Activated CD4-positive, alpha-beta T cell treated with anti-CD3 and anti-CD28 coated beads, Interleukin-2, amount 10 ng/mL, durations not matched to agents 24 days and 14 days (primary cell): ENCODE measurements at places on chromosomes 13 and 19. TPM values are rescaled to one million over a fixed set of nuclear protein-coding genes. Genes with fewer than 3 reads are reported as not detected.

Gene ZNF649
- total RNA-seq: 10.7 and 11.0 TPM in 2 replicates

Gene SIGLEC12
- total RNA-seq: 0.98 and 1.5 TPM in 2 replicates

GRCh38 chr13:74389056-74389455, 254.9 kb upstream of the KLF12 start:
- H3K27ac ChIP-seq: no peak overlapping the region
- no peak for DNase-seq
- no peak overlapping the region for H3K4me3 ChIP-seq
- no peaks in the 10 kb centered on the region for H3K36me3 ChIP-seq

GRCh38 chr13:109436841-109437240, 349.5 kb downstream of the IRS2 start:
- H3K27ac ChIP-seq: no peak overlapping the region
- no peaks in the 10 kb centered on the region for H3K27me3 ChIP-seq
- H3K36me3 ChIP-seq: no peaks in the 10 kb centered on the region

DNA sequence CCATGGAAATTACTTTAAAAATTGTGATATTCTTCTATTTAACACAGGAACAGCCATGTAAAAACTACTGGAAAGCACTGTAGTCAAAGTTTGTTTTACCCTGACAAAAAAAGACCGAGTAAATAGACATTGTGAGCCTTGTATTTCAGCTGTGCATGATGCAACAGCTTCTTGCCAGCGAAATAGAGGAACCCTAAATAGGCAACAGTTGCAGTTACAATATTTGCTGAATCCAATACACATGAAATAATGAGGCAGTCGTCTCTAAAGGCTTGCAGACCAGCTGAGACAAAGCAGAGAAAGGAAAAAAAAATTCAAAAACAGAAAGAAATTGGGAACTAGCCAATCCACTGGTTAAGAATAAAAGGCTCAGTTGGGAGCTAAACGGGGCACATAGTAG, 1001.1 kb downstream of the OLFM4 start:
- no peaks in the 10 kb centered on the region for H3K4me1 ChIP-seq
- no peak overlapping the region for H3K4me3 ChIP-seq
- no peak for DNase-seq
- H3K27ac ChIP-seq: no peak overlapping the region
- no peaks in the 10 kb centered on the region for H3K36me3 ChIP-seq

GRCh38 chr13:29754473-29754806, 96.0 kb downstream of the UBL3 start:
- peaks cover 1% of the 10 kb centered on the region for H3K27me3 ChIP-seq
- peak; percentile 55 for DNase-seq
- no peak overlapping the region for H3K27ac ChIP-seq
- no peak overlapping the region for H3K4me3 ChIP-seq
- peaks cover 12% of the 10 kb centered on the region for H3K4me1 ChIP-seq

GRCh38 chr13:97298816-97299215, 76.7 kb downstream of the MBNL2 start:
- DNase-seq: no peak
- H3K36me3 ChIP-seq: peaks cover 2% of the 10 kb centered on the region
- H3K4me3 ChIP-seq: no peak overlapping the region
- peaks cover 11% of the 10 kb centered on the region for H3K4me1 ChIP-seq

Gene TSC22D1
- total RNA-seq: 4.7 and 6.5 TPM in 2 replicates

Gene CYP4F11
- total RNA-seq: not detected in 2 replicates

- H3K36me3 ChIP-seq: no peaks in the 10 kb centered on the region
- H3K4me1 ChIP-seq: no peaks in the 10 kb centered on the region
- DNase-seq: no peak
- no peaks in the 10 kb centered on the region for H3K27me3 ChIP-seq
- H3K27ac ChIP-seq: no peak overlapping the region
Observed at GRCh38 chr19:33424181-33424580, 50.7 kb downstream of the CEBPG start.

GRCh38 chr19:12943437-12944044, 2.1 kb upstream of the RAD23A start:
- peaks cover 53% of the 10 kb centered on the region for H3K4me1 ChIP-seq
- no peak for DNase-seq
- H3K36me3 ChIP-seq: peaks cover 90% of the 10 kb centered on the region
- peaks cover 2% of the 10 kb centered on the region for H3K27me3 ChIP-seq

Gene ZNF540
- total RNA-seq: 0.38 and 0.49 TPM in 2 replicates

Gene MTMR6
- total RNA-seq: 15.7 and 16.2 TPM in 2 replicates

- DNase-seq: no peak
- H3K4me3 ChIP-seq: no peak overlapping the region
- no peaks in the 10 kb centered on the region for H3K27me3 ChIP-seq
- H3K4me1 ChIP-seq: no peaks in the 10 kb centered on the region
- no peak overlapping the region for H3K27ac ChIP-seq
Observed at GRCh38 chr13:40875044-40875443, 85.6 kb downstream of the SLC25A15 start.

DNA sequence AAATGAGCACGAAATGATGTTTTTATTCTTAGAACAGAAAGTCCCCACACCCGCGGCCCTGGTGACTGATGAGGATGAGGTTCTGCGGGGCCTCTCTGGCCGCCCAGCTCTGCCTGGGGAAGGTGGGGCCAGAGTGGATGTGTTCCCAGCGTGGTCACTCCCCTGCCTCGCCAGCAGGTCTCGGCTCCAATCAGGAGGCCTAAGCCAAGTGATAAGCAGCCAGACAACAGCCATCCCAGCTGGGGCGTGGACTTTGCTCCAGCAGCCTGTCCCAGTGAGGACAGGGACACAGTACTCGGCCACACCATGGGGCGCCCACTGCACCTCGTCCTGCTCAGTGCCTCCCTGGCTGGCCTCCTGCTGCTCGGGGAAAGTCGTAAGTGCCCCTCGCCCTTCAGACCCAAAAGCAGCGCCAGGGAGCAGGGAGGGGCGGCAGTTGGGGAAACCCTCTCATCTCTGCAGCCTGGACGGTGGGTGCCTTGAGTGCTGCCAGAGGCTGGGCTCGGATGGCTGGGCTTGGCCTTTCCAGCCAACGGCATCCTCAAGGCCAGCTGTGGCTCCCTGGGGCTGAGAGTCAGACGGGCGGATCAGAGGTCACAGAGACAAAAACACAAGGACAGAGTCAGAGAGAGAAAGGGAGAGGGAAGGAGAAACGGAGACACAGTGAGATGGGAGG, at the start of gene F10:
Gene F10, plus strand, starts transcription at position 250 of the 676 bp plus-strand sequence. Its CDS starts 57 bp downstream, at position 307.
- H3K27me3 ChIP-seq: peaks cover 7% of the 10 kb centered on the region
- H3K4me3 ChIP-seq: no peak within 1 kb of the TSS
- no peaks in the 10 kb centered on the region for H3K36me3 ChIP-seq
- no peak for DNase-seq

GRCh38 chr19:29560313-29561075, 34.7 kb downstream of the VSTM2B start:
- H3K27ac ChIP-seq: no peak overlapping the region
- peaks cover 19% of the 10 kb centered on the region for H3K27me3 ChIP-seq
- peaks cover 8% of the 10 kb centered on the region for H3K4me1 ChIP-seq
- no peaks in the 10 kb centered on the region for H3K36me3 ChIP-seq
- DNase-seq: no peak

- H3K27me3 ChIP-seq: no peaks in the 10 kb centered on the region
- H3K4me1 ChIP-seq: peaks cover 39% of the 10 kb centered on the region
- H3K4me3 ChIP-seq: peak overlapping the region; percentile 95
- peak overlapping the region; percentile 10 for H3K27ac ChIP-seq
Observed at GRCh38 chr19:54164369-54165068, 5.0 kb upstream of the LENG1 start.

Gene NDFIP2
- 258 and 272 TPM in 2 replicates for total RNA-seq

Gene FPR3
- not detected in 2 replicates for total RNA-seq

DNA sequence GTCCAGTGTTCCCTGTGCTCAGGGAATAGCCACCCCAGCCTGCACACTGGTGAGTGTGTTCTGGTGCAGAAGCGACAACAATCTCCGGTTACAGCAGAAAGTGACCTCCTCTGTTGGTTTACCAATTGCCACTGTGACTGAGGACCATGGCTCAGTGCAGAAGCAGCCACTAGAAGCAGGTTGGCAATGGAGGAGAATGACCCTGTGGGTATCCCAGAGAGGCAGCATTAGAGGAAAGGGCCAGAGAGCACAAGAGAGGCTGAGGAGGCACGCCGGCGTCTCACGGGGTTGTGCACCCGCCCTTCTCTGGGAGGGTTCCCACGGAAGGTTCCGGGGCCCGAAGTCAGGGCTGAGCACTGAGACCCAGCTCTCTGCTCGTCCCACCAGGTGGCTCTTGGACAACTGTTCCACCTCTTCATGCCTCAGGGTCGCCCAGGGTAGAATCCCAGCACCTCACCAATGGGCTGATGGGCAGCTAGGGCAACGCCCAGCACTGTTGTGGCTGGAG, 14.0 kb downstream of the PROZ start:
- no peak overlapping the region for H3K4me3 ChIP-seq
- no peak overlapping the region for H3K27ac ChIP-seq
- DNase-seq: no peak

DNA sequence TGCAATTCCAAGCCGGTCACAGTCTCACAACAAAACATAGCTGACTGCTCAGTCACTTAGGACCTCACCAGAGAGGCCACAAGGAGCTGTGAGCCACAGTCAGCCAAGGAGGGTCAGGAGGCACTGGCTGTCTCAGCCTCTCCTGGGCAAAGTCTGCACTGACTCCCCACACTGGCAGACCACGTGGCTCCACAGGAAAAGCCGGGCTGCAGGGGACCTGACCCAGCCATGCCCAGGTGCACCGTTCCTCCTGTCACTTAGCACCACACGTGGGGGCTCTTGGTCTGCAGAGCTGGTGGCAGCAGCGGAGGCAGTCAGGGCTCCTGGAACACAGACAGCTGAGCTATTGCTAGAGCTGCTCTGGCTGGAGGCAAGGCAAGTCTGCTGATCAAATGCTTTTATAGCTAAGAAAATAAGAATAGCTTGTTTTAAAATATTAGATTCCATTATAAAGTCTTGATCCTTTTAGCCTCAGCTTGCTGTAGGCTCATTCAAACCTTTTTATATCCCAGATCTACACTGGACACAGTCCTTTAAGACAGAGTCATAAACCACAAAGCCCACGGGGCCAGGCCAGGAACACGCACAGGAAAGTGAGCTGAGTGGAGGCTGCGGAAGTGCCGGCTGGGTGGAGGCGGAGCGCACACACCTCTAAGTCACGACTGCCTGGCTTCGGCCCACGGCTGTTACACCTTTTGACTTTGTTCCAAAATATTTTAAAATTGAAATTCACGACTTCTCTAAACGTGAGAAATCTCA, 744.1 kb downstream of the UQCRFS1 start:
- H3K36me3 ChIP-seq: no peaks in the 10 kb centered on the region
- no peaks in the 10 kb centered on the region for H3K27me3 ChIP-seq
- DNase-seq: peak; percentile 82
- H3K27ac ChIP-seq: peak overlapping the region; percentile 69
- H3K4me3 ChIP-seq: peak overlapping the region; percentile 50
- peaks cover 56% of the 10 kb centered on the region for H3K4me1 ChIP-seq

DNA sequence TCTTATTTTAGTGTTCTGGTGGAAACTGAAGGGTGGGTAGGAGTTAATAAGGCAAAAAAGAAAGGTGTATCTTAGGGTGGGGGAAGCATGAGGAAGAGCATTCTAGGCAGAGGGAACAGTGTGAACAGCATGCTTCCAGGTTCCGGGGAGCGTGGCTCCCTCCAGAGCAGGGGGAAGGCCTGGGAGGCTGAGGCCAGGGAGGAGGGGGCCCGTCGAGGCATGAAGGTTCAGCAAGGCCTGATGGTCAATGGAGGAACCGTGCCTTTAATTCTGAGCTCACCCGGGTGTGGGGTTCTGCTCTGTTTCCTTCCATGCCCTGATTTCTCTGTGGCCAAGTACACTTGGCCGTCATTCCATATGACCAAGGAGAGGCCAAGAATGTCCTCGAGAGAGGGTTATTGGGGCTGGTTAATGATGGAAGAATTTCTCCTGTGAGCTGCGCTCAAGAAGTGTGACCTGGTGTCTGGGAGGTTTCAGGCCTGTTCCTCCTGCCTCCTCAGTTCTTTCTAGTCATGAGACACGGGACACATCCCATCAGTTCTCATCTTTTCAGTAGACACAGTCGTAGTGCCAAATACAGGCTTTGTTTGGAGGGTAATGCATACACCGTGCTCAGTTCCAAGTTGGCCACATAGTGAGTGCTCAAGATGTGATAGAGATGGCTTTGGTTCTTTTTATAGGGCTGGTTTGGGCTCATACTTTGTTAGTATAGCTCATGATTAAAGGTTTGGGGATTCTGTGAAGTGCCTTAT, 73.6 kb downstream of the SIPA1L3 start:
- no peak overlapping the region for H3K27ac ChIP-seq
- H3K4me3 ChIP-seq: no peak overlapping the region

DNA sequence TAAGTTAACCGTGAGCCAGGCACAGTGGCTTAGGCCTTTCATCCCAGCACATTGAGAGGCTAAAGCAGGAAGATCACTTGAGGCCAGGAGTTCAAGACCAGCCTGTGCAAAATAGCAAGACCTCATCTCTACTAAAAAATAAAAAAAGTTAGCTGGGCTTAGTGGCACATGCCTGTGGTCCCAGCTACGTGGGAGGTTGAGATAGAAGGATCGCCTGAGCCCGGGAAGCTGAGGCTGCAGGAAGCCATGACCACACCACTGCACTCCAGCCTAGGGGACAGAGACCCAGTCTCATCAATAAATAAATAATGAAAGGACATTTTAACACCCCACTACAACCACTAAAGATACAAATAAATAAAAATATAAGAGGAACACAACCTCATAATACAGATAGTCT, 21.6 kb downstream of the LSM14A start:
- no peak overlapping the region for H3K27ac ChIP-seq
- no peak for DNase-seq
- peaks cover 21% of the 10 kb centered on the region for H3K4me1 ChIP-seq
- peaks cover 27% of the 10 kb centered on the region for H3K36me3 ChIP-seq
- H3K27me3 ChIP-seq: no peaks in the 10 kb centered on the region

DNA sequence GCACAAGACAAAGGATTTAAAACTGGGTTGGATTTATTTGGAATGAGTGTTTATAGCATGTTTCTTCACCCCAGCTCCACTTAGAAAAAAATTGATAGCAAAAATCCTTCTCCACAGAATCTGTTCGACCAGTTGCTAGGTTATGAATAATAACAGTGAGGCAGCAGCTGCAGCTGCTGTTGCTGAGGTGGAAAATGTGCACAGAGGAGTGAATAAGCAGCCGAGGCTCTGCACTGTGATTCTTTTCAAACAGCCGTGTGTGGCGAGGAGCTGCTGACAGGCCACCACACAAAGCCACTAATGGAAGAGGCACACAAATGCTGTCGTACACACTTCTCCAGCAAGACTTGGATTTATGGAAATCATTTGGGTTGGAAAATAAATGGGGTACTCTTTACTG, 6.4 kb upstream of the RASL11A start:
- H3K4me1 ChIP-seq: peaks cover 15% of the 10 kb centered on the region
- DNase-seq: no peak
- H3K4me3 ChIP-seq: no peak overlapping the region
- H3K36me3 ChIP-seq: peaks cover 23% of the 10 kb centered on the region
- no peaks in the 10 kb centered on the region for H3K27me3 ChIP-seq

Gene ARHGAP33
- 24.6 and 26.4 TPM in 2 replicates for total RNA-seq

DNA sequence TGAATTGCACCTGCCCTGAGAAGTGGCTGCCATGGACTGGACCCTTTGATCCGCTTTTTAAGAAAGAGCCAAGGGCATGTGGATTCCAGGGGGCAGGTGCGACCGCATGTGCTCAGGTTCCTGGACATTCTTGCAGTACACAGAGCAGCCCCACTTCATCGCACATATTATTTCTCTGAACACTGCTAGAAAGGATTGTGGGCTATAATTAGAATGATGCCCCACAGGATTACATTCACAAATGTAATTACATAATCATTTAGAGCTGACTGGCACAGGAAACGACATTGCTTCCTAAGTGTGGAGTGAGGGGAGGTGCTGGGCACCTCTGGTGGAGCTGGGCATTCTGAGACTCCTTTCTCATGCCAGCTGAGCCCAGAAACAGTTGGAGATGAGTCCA, 37.5 kb upstream of the VSTM2B start:
- H3K27ac ChIP-seq: no peak overlapping the region
- DNase-seq: peak; percentile 28
- peaks cover 23% of the 10 kb centered on the region for H3K27me3 ChIP-seq
- no peaks in the 10 kb centered on the region for H3K36me3 ChIP-seq
- H3K4me1 ChIP-seq: no peaks in the 10 kb centered on the region
- H3K4me3 ChIP-seq: no peak overlapping the region

GRCh38 chr13:32911506-32911905, 104.7 kb upstream of the KL start:
- peaks cover 5% of the 10 kb centered on the region for H3K36me3 ChIP-seq
- H3K27me3 ChIP-seq: no peaks in the 10 kb centered on the region
- no peak overlapping the region for H3K27ac ChIP-seq
